Stimulated activated CD8-positive, alpha-beta memory T cell treated with anti-CD3 and anti-CD28 coated beads, Interleukin-4, amount 100 ng/mL, for 4 hours (primary cell): ENCODE measurements at places on chromosomes 7 and 10.

GRCh38 chr7:104089612-104090011, 100.2 kb upstream of the RELN start:
- no peak for DNase-seq

DNA sequence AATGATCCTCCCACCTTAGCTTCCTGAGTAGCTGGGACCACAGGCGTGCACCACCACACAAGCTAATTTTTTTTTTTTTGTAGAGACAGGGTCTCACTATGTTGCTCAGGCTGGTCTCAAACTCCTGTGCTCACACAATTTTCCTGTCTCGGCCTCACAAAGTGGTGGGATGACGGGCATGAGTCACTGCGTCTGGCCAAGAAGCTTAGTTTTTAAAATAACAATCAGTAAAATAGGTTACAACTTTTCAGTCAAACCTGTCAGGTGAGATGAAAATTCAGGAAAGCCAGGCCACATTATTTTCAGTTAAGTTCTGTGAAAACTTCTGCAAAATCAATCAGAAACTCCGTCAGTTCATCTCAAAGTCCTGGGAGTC, 55.4 kb downstream of the FAM241B start:
- DNase-seq: no peak

DNA sequence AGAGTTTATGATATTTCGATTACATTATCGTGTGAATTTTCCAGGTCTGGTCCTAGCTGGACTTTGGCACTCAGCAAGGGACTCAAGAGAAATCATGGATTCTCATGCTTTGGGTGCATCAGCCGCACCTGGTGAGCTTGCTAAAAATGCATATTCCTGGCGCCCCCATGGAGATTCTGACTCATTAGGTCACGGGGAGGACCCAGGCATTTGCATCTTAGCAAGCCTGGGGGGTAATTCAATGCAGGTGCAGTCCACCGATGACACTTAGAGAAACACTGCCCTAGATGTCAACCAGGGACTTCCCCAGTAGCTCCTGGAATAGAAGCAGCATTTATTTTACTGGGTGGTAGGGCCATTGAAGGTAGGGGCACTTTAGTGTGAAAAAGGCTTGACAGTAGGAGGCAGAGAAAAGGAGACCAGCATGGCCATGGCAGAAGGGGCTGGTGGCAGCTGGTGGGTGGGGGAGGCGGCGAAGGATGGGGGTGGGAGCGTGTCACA, 29.9 kb upstream of the PDCD4 start:
- no peak for DNase-seq

- no peak for DNase-seq
Measured at GRCh38 chr7:152894295-152895170, 135.0 kb downstream of the ACTR3B start.

DNA sequence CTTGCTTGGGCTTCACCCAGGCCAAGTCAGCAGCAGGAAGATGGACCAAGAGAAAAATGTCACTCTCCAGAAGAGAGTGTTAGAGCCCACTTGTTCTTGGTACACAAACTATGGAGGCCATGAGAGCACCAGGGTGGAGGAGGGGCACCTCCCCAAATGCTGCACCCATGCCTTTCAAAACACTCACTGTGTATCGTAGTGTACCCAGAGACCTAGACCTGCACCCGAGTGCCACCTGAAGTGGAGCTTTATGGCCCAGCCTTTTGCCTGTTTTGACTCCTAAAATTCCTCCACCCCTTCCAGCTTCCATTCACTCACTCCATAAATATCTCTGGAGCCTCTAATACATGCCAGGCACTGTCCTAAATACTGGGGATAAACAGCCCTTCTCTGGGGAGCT, 5.0 kb downstream of the SFTPD start:
- DNase-seq: no peak

- no peak for DNase-seq
Measured at GRCh38 chr10:124249196-124249595, 155.8 kb upstream of the CHST15 start.

- no peak for DNase-seq
Measured at GRCh38 chr10:116150606-116151005, 122.4 kb downstream of the GFRA1 start.

DNA sequence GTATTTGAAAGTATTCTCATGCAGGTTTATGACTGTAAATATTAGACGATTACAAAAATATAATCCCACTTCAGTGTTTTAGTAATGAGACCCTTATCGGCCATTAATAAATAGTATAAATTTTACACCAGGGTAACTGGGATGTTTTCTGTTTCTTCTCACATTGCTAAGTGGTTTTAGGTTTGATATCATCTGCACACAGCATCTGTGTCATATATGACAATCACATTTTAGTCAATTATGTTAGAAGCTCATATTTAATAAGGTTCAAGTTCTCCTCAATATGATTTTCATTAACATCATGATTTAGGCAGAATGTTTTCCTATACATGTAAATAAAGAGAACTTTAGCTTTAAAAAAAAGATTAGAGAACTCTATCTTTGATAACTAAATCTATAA, 66.8 kb downstream of the ATAD1 start:
- DNase-seq: no peak

DNA sequence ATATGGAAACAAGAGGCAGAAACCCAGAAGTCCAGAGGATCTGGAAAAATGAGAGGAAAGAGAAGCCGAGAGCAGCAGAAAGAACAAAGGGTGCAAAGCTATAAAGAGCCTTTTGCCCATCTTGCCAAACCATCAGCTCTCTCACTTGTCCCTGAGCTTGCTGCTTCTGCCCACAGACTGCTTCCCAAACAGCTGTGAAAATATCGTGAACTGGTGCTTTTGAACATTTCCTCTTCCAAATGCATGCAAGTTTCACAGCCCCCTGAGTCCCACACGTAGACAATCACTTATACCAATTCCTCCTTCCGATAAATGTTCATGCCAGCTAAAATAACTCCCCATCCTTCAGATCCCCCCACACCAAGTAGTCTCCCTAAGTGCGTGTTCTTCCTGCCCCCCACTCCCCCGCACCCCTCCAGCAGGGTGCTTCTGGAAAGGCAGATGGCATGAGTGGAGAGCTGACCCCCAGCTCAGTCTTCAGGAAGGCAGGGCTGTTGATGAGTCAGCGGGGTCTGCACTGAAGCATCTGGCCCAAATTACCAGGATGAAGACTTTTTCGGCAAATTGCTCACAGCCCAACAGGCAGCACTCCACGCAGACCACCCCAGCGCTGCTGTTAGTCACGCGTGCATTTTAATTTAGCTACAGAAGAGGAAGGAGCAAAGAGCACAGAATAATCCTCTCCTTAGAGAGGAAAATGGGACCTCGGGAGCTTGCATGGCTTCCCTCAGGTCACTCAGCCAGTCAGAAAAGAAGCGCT, 76.1 kb upstream of the KCNMA1 start:
- no peak for DNase-seq

GRCh38 chr7:39606352-39606751, 17.0 kb upstream of the RALA start:
- no peak for DNase-seq

GRCh38 chr10:112115781-112116385, 67.7 kb downstream of the GPAM start:
- DNase-seq: no peak

GRCh38 chr7:25891591-25891990, 260.4 kb upstream of the NFE2L3 start:
- no peak for DNase-seq

DNA sequence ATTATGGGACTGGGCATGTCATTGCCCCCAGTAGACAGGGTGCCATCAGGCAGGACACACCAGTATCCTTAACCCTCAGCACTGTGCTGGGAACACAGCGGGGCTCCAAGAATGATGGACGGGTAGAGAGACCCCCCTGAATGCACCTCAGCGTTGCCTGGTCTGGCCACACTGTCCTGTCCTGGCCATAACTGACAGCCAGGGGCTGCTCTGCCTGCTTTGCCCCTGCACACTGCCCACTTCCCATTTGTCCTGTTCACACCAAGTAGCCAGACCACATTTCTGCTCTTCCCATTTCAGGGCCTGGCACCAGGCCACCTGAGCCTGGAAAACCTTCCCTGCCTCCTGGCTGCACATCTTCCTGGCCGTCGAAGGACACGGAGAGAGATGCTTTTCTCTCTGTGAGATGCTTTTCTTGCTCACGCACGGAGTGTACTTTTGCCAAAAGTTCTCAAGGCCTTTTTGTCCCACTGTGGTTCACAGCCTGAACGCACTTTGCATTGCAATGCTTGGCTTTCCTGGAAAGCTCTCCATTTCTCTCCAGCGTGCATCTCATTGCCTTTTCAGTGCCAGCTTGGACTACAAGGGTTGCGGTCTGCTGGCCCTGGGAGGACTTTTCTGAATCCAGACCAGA, 131.0 kb upstream of the EEPD1 start:
- no peak for DNase-seq

- no peak for DNase-seq
Measured at GRCh38 chr10:27506280-27506679, 2.2 kb downstream of the RAB18 start.
